ENCODE measurements at places on chromosomes 4 and X.

- DNase-seq = peak; percentile 93
Observed at GRCh38 chr4:141220691-141221659, at the start of gene ZNF330. Gene ZNF330, plus strand, starts transcription at chr4:141220895. Its CDS starts 1,477 bp downstream, at chr4:141222372.

DNA sequence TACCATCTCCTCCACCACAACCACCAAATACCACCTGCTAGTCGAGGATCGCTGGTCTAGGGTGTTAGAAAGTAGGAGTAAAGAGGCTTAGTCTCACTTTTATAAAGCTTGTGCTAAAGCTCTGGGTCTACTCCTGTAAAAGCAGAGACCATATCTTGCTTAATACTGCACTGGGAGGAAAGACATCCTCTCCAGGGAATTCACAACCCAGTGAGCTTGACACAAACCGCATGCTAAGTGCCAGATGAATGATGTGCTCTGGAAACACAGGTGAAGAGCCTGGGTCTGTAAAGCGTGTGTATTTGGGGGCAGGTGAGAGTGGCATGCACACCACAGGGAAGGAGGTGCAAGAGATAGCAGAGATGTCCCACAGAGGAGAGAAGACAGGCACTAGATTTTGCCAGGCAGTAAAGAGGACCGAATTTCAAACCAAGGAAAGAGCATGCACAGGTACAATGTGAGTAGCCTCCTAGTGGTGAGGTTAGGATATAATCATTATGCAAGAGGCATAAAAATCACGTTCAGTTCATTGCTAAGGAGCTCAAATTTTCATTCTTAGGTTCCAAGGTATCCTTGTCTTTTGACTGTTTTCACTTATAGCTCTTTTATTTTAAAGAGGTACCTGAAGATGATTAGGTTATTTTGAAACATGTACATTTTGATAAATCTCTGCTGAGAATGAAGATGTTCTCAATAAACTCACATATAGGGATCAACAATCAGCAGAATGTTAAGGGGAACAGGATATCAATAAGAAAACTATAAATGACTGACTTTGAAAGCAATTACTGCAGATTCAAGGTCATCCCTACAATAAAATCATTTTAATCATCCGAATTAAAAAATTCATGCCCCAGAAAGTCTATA, 20.7 kb downstream of the TAPT1 start:
- DNase-seq = no peak

DNA sequence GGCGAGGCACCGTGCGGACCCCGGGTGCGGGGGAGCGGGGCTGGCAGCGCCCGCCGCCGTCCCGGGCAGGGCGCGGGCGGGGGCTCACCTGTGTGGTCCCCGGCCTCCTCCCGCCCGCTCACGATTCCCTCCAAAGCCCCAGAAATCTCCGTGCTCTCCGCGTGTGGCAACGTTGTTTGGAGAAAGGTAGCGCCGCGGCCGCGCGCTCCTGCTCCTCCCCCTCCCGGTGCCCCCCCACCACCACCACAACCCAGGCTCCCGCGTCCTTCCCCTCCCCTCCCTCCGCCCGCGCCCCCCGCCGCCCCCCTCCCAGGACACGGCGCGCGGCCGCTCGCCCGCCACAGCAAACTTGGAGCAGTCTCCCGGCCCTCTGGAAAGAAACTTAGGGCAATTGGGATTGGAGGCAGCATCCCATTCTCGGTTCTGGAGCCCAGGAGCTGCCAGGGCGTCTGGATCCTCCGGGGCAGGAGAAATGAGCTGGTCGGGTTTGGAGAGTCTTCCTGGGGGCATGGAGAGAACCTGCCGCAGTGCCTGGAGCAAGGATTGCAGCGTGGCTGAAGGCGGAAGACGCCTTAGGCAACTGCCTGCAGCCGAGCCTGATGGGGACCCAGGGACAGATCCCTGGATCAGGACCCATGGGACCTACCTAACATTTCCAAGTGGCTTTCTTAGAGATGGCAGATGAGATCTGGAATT, 855 bp downstream of the KLF3 start:
- DNase-seq = peak; percentile 54

DNA sequence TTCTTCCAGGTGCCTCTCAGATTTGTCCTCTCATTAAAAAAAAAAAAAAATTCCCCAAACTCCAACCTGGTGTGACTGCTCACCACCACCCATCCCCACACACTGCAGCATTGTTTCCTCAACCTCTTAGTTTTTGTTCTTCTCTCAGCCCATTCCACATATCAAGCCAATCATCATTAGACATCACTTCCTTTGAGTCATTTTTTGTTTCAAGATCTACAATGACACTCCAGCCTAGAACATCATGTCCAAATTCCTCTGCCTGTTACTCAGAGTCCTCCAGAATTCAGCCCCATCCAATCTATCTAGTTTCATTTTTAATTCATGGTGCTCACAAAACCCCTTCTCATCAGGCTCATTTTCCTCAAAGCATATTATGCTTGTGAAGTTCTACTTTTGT, 262.5 kb upstream of the TEX13A start:
- DNase-seq = peak; percentile 35

GRCh38 chrX:28589046-28589445, 1.8 kb downstream of the IL1RAPL1 start:
- DNase-seq = no peak

GRCh38 chr4:63965875-63966274, 443.4 kb downstream of the TECRL start:
- DNase-seq = no peak

DNA sequence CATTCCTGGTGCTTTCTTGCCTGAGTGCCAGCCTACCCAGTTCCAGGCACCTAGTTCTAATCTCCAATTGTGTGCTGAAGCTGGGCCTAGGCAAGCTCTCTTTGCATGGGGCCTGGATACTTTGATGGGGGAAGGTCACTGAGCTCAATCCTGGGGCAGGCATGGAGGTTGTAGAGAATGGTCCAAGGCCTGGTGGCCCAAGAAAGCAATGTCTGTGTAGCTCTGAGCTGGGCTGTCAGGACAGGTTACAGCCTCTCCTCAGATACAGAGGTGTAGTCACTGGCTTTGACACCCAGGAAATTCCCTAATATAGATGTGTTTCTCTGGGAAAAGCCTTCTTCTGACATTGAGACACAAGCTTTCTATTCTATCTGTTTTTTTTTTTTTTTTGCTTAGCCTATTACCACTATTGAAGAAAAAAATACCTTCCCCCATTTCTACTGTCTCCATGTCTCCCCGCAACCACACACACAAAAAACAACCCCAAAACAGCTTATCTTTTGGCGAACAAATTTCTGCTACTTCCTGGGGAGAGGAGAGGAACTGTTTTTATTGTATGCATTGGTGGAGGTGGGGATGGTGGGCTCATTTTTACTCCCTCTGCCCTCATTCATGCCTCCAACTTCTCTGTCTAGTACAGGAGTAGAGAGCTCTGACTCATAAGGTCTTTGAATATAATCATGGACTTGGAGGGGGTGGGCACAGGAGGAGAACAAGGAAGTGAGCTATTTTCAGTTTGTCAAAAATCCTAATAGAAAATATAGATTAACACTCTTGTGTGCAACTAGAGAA, 66.7 kb upstream of the DHX15 start:
- no peak for DNase-seq

- peak; percentile 40 for DNase-seq
Observed at GRCh38 chrX:39688576-39689375, 409.0 kb downstream of the BCOR start.

DNA sequence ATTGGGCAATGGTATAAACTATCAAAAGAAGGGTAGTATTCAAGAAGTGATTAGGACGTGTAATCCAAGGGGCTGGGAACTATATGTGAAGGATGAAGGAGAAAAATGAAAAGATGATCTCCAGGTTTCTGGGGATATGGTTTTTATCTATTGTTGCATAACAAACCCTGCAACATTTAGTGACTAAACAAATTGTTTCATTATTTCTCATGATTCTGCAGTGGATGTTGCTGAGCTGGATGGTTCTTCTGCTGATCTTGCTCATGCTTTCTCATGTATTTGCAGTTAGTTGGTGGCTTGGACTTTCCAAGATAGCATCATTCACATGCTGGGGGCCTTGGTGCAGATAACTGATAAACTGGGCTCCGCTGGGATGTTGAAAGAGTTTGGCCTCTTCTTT, 29.1 kb downstream of the PHOX2B start:
- DNase-seq = peak; percentile 26

Measured in fibroblast of upper back skin (primary cell).